ENCODE measurements at places on chromosomes 5 and 9.

DNA sequence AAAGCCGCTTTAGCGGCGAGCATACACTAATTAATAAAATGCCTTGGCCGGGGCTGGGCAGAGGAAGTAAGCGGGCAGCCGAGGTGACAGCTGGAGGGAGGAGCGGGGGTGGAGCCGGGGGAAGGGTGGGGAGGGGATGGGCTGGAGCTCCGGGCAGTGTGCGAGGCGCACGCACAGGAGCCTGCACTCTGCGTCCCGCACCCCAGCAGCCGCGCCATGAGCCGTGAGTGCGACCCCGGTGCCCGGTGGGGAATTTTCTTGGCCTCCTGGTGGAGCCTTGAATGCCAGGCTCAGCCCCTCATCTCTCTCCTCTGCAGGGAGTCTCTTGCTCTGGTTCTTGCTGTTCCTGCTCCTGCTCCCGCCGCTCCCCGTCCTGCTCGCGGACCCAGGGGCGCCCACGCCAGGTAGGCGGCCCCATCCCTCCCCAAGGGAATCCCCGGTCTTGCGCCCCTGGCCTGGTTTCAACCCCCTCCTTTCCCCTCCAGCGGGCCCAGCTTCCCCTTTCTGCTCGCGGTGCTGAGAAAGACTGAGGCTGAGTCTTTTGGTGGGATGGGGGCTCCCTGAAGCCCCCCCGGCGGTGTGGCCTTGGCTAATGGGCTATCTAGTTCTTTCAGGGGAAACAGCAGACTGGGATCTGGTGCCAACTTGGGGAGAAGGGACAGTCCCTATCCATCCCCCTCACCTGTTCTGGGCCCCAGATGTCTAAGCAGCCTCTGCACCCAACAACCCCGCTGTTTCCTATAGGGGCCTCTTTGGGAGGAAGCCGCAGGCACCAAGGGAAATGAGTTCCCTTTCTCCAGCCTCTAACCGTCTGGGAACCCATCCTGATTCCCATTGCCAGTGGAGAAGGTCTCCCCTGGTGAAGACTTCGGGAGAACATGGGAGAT is at the start of gene PTGS1:
Gene PTGS1 (plus strand): TSS at position 156 of the 887 bp plus-strand sequence. CDS start 61 bp downstream, at position 217.
- DNase-seq: peak; percentile 10

GRCh38 chr9:4937446-4937845 is 47.6 kb upstream of the JAK2 start:
- no peak for DNase-seq

DNA sequence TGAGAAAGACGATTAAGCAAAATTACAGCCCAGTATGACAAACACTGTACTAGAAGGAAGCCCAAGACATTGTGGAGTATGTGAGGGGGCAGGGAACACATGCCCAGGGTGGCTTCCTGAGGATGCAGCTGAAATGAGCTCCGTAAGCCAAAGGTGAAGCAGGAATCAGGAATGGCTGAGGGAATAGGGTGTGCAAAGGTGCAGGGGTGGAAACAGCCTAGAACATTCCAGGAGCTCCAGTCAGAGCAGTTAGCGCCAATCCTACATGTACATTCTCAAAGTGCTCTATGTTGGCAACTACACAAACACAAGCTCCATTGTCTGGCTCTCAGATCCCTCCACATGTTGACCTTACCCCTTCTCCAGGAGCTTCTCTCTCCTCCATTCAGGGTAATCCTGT is 257.9 kb downstream of the MAN2A1 start:
- DNase-seq: no peak

DNA sequence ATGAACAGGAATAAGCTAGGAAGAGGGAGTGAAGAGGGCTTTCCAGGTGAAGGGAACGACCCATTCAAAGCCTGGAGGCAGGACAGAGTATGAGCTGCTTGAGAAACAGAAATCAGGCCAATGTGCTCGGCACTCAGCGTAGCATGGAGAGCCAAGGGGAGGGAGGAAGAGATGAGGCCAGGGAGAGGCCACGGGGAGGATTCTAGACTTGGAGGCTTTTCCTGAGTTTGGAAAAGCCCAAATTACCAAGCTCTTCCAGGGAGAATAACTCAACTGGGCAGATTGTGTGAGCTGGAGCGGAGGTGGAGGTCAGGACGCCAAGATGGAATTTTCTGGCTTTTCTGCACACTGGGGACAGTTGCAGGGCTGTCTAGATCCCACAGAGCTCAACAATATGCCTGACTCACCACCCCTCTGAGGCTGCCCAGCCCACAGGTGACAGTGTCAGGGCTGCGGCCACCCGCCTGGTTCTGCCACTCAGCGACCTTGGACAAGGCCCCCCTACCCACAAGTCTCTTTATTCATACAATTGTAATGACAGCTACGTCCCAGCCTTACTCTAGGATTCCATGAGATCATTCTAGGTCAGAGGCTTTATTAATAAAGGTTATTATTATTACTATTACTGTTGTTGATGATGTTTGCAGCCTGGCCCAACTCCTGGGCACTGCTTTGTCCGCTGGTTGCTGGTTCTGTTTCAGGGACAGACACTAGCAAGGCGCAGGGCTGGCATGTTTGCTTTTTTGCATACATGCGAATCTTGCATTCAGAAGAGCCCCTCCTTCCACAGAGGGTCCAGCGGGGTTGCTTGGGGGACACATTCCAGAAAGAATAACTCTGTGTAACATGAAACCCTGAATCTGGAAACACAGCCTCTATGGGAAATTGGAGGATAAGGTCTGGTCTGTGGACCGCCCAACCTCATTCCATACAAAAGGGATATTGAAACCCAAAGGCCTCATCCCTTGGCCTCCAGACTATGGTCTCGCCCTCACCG is 9.4 kb upstream of the LMX1B start:
- DNase-seq: no peak

DNA sequence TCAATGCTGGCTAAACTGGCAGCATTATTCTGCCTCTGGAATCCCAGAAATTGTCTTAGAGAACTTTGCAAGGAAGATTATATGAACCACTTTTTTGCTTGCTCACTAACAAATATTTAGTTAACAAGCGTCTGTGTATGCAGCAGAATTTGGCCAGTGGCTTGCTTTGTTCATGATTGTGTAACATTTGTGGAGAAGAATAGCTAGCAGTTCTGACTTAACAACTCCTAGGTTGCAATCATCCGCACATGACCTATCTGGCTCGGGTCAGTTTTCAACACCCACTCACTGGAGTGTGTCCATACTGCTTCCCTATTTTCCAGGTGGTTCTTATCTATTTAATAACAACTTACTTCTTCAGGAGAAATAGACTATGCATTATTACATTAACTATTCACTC is 98.5 kb downstream of the SNX18 start:
- no peak for DNase-seq

- no peak for DNase-seq
These were observed 4.3 kb upstream of the SLC6A18 start for GRCh38 chr5:1220831-1221230.

GRCh38 chr5:37724395-37725125 is 115.3 kb downstream of the GDNF start:
- no peak for DNase-seq

DNA sequence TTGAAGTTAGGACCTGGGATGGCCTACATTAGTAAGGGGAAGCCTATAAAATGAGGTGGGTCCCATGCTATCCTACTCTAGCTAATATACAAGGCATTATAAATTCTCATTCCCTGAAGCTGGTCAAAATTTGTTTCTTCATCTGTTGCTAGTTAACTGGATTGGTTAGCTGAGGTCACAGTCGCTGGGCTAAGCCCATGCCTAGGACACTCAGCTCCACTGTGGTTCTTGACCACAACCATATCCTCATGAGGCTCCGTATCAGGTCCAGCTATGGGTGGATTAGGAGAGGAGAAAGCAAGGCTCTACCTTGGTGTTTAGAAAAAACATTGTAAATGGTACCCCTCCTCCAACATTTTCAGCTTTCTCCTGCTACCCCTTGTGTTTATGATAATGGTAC is 52.8 kb upstream of the RAI14 start:
- no peak for DNase-seq

- no peak for DNase-seq
These were observed 24.8 kb upstream of the DAB2 start for GRCh38 chr5:39449591-39449990.

DNA sequence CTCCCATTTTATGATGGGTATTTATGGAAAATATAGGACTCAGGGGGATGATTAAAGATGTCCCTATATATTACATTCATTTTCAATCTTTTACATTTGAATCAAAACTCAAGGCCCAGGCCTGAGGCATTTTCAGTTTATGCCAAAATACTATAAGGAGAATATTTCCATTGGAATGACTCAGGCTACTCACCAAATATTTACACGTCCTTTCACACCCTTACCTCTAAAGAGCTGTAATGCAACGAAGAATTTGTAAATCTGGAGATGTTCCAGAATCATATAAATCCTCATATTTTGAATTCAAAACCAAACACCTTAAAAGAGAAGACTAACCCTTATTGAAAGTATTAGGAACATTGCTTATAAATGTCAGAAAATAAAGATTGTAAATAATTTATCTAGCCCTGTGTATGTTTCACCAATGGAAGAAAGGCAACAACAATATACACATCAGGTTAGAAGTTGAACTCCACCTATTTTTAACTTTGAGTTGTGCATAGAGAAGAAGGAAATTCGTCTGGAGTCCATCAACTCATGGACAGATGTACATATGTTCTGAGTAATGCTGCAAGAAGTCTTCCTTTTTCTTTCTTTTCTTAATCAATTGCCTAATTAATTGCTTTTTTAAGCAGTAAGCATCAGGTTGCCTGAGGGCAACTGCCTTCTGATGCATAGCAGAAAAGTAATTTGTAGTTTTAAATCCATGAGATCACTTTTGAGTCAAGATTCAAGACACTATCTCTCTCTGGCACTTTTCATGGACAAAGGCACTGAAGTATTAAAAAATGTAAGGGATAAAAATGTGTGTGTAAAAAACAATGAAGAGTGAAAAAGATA is 579.3 kb upstream of the RGMB start:
- DNase-seq: no peak

DNA sequence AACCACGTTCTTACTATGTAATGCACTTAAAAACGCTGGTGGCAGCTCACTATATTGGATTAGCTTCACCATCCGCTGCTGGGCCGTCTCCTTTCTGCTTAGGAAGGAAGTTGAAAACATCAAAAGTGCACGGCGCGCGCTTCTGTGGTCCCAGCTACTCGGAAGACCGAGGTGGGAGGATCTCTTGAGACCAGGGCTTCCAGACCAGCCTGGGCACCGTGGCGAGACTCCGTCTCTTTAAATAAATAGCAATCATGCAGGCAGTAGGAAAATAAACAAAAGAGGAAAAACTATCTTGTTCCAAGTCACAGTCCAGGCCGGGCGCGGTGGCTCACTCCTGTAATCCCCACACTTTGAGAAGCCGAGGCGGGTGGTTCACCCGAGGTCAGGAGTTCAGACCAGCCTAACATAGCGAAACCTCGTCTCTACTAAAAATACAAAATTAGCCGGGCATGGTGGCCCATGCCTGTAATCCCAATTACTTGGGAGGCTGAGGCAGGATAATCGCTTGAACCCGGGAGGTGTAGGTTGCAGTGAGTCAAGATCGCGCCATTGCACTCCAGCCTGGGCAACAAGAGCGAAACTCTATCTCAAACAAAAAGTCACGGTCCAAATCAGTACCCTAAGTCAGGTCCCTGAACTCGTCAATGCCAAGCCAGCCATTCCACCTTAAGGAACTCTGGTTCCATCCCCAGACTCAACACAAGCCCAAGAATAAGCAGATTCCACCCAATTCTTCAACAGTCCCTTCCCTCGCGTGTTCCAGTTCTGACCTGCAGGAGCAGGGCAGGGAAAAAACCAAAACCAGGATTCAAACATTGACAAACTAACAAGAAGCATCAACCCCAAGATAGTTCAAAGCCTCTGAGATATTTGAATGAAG is 1.0 kb upstream of the GOLGA1 start:
- DNase-seq: peak; percentile 69
